NCI-H2171 (cell line): ENCODE measurements at places on chromosomes 4 and X.

GRCh38 chrX:118795528-118796280 is 27.9 kb upstream of the ZCCHC12 start:
- no peak for DNase-seq

- DNase-seq, result no peak
These were observed 593.8 kb upstream of the SLIT2 start for GRCh38 chr4:19657856-19658255.

DNA sequence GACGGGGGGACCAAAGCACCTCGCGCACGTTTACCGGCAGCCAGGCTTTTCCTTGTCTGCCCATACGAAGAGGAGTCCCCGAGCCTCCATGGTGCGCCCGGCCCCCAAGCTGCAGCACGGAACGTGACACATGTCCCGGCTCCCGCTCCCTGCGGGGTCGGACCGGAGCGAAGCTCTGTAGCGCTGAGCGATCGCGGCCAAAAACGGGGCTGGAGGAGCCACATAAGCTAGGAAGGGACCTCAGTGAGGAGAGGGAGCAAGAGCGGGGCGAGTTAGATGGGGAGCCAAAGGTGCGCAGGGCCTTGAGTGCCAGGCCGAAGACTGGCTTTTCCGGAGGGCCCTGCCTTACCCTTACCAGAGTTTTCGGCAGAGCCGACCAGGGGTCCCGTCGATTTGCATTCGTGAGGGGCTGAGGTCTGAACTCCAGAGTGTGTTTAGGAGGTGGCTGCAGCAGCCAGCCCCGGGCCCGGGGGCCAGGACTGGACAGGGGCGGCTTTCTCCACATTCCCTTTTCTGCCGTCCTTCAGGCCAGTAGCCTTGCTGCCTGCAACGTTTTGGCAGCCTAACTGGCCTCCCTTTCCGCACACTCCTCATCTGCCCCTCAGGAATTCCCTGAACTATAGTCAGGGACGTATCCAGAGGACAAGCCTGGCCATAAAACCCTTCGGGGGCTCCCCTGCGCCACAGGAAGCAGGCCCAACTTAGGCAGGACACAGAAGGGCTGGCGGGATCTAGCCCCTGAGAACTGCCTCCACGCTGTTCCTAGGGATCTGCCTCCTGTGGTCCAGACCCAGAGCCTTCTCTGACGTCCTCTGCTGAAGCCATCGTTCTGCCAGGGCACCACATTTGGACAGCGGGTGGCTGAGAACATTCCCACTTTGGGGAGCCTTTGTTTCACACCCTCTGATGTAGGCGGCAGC is 689 bp downstream of the SSR4 start:
- DNase-seq, result no peak

DNA sequence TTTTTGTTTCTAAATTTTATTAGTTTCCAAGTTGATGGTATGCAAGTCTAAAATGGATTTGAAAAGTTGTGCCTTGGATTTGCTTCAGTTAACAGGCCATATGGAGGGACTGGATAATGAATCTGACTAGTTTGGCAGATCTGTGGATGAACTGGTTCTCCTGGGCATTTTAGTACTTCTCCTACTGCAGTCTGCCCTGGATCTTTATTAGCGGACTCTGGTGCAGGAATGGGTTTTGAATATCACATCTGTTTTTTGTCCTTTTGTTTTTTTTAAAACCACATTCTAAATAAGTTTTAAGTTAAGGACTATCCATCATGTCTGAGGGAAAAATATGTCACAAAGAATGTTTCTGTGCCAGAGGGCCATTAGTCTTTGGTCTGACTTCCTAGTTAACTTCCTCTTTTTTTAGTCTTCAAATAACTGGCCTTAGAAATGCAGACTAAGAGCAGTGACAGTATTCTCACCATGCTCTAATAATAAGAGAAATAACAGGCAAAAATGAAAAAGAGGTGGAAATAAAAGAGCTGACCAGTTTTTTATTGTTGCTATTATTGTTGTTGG is 13.9 kb upstream of the DCK start:
- DNase-seq, result no peak

DNA sequence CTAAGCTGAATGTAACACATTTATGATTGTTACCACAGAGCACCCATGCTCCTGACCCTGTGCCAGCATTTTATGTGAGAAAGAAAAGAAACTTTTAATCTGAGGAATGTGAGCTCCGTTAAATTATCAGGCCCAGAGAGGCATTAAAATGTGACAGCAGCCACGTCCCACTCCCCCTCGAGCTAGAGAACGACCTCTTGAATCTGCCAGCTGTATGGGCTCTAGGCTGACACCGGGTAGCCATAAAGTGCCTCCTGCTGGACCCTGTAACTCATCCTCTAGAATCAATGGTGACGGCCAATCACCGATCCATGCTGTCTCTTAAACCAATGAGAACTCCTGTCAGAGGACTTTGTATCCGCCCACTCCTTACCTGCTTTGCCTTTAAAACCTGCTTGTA is 110.2 kb upstream of the ADRA2C start:
- no peak for DNase-seq
